ENCODE measurements at places on chromosomes 3 and 15.

- DNase-seq: no peak
These were observed 212.0 kb downstream of the XXYLT1 start for GRCh38 chr3:195059006-195059350.

GRCh38 chr3:37132334-37132733 is 42.0 kb downstream of the LRRFIP2 start:
- DNase-seq: no peak

DNA sequence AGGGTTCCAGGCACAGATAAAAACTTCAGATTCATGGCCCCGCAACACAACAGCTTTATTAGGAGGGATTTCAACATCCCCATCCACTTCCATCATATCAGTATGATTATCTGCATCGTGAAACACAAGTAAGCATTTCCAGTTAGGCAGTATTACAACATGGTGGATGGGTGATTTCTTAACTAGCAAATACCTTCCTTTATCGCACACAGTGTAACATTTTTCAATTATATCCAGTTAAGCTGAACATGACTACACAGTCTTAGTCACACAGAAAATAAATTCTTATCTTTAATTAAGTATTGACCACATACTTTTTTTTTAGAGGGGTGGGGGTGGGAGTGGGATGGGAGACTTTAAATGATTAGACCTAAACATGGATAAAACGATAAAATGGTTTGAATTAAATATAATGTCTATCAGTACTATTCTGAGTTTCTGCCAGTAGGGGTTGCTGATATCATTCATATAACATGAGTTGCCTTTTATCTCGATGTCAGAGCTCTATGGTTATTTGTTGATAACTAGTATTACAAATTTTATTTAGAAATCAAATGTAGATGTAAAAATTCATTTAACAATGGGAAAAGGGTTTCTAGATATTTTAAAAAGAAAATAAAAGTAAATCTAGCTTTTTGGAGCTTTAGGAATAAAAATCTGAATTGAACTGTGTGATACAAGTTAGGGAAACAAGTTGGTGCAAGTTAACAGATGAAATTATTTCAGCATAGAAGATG is 146.6 kb downstream of the TBL1XR1 start:
- DNase-seq: peak; percentile 25

DNA sequence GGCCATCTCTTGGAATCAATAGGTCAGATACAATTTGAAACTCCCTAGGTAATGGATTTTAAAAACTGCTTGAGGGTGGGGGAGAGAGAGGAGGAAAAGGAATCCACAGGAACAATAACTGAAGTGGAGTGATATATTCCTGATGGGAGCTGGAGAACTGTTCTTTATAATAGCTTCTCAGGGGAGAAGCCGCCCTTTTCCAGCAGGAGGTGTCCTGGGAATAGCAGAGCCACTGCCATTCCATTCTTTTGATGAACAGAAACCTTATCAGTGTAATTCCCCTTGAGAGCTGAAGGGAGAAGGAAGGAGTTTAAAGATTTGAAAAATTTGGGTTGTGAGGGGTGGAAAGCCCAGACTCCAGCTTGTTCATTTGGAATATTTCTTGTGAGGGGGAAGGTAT is 504.9 kb upstream of the DPH6 start:
- DNase-seq: no peak

DNA sequence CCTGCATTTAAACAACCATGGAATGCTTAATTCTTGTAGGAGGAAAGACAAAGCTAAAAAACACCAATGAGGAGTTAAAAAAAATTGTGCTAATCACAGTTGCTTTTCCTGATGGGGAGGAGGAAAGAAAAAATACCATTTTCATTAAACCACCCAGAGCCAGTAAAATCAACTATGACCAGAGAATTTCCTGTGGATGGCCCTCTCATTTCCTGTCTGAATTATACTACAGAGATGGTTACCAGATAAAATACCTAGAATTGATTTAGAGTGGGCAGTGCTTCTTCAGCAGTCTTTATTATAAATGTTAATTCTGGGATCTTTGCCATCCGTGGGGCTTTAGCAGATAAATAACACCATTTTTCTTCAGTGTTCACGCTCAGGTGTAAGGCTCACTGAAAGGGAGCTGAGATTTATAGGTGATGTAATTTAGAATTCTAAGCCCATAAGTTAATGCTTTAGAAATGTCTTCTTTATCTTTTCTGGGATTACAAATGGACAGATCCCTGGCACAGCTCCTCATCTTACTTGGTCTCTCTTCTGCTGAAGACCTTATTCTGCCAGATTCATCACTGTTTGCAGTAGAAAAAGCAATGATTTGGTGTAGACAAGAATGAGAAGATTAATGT is 37.9 kb downstream of the RETNLB start:
- DNase-seq: no peak

GRCh38 chr3:13644341-13645117 is 95.6 kb downstream of the FBLN2 start:
- DNase-seq: no peak

- DNase-seq: no peak
These were observed 3.7 kb downstream of the NR2F2 start for GRCh38 chr15:96334017-96334704.

DNA sequence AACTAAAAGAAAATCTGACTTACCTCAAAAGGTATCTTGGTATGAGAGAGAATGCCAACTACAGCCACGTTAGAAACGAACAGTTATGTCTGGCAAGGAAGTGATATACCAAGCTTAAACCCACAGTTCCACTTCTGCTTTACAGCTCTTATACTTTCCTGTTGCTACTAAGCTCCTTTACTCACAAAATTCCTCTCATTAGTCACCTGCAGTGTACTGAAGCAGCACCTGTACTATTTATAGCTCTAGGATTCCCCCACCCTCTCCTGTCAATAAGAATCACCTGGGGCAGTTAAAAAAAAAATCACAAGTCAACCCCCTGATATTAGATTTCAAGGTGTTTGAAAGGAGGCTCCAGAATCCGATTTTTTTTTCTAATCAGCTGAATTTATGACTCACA is 2.9 kb upstream of the TMEM266 start:
- no peak for DNase-seq

DNA sequence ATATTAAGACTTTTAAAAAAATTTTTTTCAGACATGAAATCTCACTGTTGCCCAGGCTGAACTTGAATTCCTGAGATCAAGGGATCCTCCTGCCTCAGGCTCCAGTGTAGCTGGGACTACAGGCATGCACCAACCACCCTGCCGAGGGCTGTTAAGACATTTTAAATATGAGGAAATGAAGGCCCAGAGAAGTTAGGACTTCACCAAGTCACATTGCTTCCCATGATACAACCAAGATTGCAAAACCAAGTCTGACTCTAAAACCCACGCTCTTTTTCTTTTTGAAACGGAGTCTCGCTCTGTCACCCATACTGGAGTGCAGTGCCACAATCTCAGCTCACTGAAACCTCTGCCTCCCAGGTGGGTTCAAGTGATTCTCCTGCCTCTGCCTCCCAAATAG is 28.0 kb downstream of the PTPN9 start:
- DNase-seq: no peak

DNA sequence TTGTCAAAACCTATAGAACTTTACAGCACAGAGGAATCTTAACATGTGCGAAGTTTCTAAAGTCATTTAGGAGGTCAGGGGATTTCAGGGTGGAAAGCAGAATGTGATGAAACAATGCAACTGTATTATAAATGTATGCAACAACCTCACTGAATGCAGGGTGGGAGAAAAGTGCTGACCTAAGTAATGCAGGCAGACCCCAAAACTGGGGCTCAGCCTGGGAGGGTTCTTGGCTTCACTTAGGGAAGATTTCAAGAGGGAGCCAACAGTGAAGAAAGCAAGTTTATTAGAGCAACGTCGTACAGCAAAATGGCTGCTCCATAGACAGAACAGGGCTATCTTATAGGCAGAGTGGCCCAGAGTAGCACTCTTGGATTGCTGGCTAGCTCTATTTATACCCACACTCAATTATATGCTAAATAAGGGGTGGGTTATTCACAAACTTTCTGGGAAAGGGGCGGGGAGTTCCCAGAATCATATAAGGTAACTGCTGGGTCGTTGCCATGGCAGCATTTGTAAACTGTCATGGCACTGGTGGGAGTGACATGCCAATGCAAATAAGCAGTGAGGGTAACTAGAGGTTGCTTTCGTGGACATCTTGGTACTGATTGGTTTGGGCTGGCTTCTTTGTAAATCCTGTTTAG is 14.2 kb upstream of the CAND2 start:
- no peak for DNase-seq

GRCh38 chr3:187713504-187713903 is 11.1 kb upstream of the RTP2 start:
- DNase-seq: no peak

- no peak for DNase-seq
These were observed 2.9 kb downstream of the XPC start for GRCh38 chr3:14175383-14176037.

DNA sequence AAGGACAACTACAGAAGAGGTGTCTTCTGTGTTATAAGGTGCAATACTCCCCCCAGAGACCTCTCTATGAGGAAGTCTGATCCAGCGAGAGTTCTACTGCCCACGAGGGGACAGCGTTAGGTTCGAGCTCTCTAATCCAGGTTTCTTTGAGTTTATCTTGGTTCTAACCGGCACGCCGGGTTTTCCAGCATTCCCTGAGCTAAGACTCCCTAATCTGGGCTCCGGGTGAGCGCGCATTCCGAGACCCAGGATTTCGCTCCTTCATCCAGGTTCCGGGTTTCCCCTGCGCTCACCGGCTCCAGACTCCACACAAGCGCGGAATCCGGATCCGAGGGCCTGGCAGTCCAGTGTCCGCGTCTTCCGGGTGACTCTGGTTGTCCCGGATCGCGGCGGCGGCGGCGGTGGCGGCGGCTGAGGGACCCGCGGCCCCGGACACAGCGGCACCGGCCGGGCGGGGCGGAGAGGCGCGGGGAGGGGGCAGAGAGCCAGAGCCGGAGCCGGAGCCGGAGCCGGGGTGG is at the start of gene ZNF609:
ZNF609 (plus strand) TSS at position 373 of the 518 bp plus-strand sequence. CDS start 38,842 bp downstream, outside the sequence.
- DNase-seq: peak; percentile 92

DNA sequence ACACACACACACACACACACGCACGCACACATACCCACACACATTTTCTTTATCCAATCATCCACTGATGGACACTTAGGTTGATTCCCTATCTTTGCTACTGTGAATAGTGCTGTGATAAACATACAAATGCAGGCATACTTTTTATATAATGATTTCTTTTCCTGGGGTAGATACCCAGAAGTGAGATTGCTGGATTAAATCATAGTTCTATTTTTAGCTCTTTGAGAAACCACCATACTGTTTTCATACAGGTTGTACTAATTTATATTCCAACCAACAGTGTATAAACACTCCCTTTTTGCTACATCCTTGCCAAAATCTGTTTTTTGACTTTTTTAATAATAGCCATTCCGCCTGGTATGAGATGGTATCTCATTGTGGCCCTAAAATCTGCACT is 94.5 kb upstream of the GK5 start:
- no peak for DNase-seq

- DNase-seq: no peak
These were observed 124.0 kb downstream of the NR1D2 start for GRCh38 chr3:24069045-24069444.

GRCh38 chr3:38890426-38890825 is 74.4 kb upstream of the SCN10A start:
- DNase-seq: no peak

- DNase-seq: peak; percentile 85
These were observed 17.7 kb downstream of the CLEC3B start for GRCh38 chr3:45043728-45044299.

DNA sequence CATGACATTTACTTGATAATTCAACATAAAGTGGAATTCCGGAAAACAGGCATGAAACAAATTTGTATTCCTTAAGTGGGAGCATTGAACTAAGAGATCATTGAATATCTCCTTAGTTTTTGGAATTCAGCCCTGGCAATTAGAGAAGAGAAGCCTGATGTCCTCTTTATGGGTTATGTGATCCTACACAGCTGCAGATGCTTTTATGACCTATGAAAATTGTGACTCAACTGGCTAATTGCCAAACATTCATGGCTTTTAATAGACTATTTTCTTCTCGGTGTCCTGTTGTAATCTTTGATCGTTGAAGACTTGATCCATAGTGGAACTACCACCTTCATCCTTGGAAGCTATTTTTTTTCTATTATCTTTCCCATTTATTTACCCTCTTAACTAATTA is 46.1 kb downstream of the AGBL1 start:
- no peak for DNase-seq

DNA sequence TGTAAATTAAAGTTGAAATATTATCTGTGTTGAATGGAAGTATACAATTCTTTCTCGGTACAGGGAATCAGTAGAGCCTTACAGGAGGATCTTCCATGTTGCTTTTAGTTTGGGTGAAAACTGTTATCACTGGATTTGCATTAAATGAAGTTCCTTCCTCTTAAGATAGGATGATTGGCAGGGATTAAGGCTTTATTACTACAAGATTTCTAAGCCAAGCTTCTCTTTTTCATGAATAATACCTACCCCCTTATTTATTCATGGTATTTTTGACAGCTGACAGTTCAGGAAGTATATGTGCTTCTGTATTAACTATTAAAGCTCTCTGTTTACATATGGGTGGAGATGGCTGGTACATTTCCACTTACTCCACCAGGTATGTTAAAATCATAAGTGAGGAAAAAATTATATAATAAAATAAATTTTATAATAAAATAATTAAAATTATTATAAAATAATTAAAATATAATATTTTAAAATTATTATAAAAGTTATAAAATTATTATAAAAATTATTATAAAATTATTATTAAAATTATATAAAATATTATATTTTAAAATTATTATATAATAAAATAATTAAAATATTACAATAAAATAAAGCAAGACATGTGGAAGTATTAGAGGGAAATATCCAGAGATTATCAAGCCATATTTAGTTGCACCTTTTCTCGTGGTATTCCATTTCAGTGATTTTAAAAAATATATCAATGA is 332.9 kb downstream of the ROBO2 start:
- DNase-seq: no peak

DNA sequence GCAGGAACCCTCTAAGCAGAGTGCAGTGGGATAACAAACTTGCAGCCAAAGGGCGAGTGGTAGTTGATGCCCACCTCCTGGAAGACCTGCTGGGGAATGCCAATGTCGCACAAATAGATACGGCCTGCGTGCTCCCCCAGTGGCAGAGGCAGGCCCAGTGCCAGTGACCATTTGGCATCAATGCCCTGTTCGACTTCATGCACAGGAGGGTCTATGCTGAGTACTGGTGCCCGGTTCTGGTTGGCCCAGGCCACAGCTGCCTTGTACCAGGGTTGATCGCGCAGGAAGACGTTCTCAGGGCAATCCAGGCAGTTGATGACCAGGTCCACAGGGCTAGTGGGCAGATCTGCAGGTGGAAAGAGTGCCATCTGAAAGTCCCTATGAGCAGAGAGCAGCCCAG is 17.0 kb downstream of the CLK3 start:
- no peak for DNase-seq

All from fibroblast of skin of left quadriceps (primary cell).